Occipital lobe (tissue), 3 donors: ENCODE measurements at places on chromosomes 4 and X.

- no peak for DNase-seq
Measured at GRCh38 chr4:83362492-83363329, 28.1 kb upstream of the HPSE start.

DNA sequence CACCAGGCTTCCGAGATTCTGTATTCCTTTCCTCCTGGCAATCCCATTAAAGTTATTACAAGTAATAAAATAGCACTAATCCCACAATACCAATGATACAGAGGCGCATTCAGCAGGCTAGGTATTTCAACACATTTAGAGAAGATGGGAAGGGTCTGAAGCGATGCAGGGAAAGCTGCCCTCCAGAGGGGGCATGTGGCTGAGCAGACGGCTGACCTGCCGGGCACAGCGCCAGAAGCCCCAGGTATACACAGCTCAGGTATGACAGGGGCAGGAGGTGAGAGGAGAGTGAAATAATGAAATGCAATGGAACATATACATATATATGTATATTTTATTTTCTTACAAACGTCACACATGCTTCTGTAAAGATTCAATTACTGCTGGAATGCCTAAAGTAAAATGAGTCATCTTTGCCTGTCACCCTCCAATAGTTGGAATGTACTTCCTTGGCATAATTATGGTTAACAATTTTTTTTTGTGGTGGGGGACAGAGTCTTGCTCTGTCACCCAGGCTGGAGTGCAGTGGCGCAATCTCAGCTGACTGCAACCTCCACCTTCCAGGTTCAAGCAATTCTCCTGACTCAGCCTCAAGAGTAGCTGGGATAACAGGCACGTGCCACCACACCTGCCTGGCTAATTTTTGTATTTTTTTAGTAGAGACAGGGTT lies 21.3 kb upstream of the CDKN2AIP start:
- no peak for DNase-seq

DNA sequence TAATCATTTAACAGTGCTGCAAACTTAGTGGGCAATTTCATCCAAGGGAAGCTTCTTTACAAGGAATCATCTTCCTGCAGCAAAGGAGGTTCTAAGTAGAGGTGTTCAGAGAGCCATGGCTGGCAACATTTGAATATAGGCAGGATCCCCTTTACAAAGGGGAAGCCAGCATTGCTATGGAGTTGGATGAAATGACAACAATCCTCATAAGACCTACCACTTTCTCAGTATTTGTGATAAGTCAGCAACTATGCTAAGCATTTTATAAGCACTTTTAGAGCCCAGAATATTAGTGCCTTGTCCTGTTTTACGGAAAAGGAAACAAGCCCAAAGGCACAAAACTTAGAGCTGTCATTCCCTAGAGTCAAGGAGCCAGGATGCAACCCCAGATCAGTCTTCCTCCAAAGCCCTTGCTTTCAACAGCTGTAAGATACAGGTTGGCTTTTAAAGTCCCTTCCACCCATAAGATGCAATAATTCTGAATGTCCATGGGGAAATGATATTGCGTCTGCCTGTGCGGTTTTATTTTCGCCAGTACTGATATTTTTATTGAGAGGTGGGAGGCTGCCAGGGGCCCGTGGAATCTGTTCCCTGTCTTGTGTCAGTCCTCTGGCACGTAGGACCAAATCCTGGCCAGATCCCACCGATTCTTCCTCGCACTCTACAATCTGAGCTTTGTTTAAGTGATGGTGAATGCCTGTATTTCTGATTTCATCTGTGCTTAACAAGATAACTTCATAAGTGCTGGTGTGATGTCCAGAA lies 59.1 kb downstream of the SMIM20 start:
- DNase-seq: no peak

DNA sequence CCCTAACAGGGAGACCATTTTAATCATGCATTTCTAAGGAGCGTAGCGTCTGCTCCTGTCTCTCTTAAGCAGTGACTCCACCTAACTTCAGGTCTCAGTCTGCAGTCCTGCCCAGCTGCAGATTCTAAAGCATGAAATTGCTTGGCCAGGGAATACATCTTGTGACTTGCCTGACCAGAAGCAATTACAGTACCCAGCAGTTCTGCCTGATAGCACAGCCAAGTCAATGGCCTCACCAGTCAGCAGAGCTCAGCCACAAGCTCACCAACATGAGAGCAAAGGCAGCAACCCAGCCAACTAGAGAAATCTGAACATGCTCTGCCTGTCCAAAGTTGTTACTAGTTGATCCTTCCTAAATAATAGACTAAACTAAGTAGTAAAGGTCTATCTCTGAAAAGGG lies 2011.9 kb upstream of the PCDH10 start:
- no peak for DNase-seq

DNA sequence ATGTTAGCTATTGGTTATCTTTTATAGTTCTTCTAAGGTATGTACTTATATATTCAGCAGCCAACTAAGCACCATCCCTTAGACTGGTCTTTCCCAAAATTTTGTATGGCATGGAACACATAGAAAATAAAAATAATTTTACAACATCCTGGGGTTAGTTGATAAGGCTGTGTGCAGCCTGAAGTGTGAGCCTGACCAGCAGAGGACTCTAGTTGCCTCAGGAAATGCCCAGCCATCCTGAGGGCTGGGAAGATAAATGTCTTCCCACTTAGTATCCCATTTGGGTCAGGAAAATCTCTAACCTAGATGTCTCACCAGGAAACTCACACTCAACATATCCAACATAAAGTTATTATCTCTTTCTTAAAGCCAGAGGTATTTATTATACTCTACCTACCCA lies 251.4 kb upstream of the POF1B start:
- DNase-seq: no peak

DNA sequence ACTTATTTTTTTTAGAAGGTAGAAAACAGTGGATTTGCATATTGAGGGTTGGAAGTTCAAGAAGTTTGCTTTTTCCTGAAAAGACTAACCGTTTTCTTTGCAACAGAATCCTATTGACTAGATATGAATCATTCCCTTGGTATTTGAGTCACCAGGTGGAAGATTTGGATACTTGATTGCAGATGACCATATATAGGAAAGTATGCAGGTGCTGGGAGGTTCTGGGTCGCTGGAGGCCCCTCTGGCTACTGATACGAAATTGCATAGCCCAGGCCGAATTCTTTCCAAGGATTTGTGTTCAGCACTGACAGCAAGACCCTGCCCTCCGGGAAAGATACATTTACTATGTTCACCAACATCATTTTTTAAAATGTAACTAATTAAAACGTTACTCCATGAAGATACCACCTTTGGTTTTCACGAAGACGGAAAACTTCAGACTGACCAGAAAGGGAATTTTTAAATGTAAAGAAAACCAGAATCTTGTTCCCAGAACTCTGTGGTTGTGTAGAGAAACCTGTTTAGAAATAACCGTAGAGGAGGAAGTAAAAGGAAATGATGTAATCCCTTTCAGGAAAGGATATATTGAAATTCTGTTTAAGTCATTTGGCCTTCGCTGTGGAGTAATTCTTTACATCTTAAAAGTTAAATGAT lies 946 bp downstream of the ANXA3 start:
- no peak for DNase-seq

DNA sequence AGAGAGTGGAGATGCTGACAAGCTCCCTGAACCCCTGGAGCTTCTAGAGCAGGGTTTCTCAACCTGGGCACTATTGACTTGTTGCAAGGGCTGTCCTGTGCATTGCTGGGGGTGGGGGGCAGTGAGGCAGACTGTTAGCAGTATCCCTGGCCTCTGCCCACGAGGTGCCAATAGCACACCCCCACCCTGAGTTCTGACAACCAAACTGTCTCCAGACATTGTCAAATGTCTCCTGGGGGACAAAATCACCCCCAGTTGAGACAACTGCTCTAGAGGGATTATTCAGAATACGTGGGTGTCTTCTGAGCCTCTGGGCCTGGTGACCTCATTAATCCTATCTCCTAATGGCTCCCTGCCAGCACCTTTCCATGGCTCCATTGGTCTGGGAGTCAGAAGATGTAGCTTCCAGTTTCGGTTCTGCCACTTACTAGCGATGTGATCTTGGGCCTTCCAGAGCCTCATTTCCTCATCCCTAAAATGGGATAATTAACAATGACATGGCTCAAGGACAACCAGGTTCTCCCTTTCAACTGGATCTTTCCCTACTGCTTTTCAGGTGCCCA lies 17.6 kb upstream of the PJA1 start:
- no peak for DNase-seq

- DNase-seq: no peak
Measured at GRCh38 chrX:17878028-17878670, 17.1 kb upstream of the RAI2 start.

DNA sequence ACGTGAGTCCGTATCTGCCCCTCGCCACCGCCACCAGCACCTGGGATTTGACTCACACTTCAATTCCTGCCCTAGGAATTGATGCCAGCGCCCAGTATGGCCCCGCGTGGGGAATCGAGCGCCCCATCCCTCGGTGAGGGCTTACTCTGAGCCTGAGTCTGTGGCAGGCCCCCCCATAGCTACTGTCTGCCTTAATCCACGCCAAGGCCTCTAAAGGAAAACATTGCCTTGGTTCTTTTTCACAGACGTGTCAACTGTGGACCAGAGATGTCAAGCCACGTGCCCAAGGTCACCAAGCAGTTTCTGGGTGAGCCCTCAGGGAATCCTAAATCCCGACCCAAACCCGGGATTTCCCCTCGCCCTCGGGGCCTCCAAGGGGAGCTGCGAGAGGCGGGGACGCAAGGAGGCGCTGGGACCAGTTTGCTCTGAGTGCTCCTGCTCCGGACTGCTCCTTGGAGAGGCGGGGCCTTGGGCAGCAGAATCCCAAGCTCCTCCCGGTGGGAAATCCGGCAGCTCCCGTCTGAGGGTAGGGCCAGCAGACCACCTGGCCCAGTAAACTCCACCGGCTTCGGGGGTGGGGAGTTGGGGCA lies 12.9 kb downstream of the MSX1 start:
- no peak for DNase-seq

GRCh38 chrX:16931371-16931770 lies 15.1 kb upstream of the REPS2 start:
- no peak for DNase-seq

- DNase-seq: no peak
Measured at GRCh38 chr4:25160714-25161592, 704 bp upstream of the SEPSECS start.

DNA sequence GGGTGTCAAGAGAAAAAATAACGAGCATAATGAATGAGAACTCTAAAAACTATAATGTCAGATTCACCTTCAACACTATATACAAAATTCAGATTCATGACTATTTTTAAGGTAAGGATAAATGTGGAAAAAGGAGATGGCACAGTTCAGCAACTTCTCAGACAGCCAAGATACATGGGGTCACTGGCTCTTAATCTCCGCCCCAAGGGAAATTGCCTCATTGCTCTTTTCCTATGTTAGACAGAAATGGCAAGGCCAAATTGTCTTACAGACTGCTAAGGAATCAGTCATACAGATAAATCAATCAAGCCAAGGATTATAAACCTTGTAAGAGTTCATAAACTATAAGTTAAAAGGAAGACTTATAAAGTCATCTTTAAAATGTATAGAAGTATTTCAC lies 183.4 kb downstream of the OPHN1 start:
- no peak for DNase-seq

- DNase-seq: no peak
Measured at GRCh38 chr4:137694138-137694537, 161.8 kb upstream of the PCDH18 start.

DNA sequence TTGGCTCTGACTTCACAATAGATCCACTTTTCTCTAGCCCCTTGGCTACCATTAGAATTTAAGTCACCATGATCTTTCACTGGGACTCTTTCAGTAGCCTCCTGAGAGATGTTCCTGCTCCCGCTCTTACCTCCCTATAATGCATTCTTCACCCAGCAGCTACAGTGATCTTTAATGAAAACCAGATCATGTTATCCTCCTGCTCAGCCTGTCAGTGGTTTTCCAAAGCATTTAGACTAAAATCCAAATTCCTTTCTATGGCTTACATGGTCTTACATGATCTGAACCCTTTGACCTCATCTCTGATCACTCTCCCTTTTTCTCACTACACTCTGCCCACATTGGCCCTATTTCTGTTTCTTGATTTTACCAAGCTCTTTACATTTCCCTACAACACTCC lies 18.3 kb upstream of the RPS6KA3 start:
- no peak for DNase-seq

DNA sequence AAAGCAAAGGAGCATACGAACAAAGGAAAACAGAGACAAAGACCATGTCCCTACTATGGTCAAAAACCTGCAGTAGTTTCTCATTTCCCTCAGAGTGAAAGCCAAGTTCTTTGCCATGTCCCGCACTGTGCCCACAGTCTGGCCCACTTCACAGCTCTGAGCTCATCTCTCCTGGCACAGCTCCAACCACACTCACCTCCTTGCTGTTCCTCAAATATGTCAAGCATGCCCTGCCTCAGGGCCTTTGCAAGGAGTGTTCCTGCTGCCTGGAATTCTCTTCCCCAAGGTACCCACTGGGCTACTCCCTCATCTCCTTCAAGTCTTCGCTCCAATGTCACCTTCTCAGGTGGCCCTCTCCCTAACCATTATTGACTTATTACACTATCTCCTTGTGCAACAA lies 72.1 kb downstream of the COX18 start:
- no peak for DNase-seq

- no peak for DNase-seq
Measured at GRCh38 chr4:149294601-149295000, 521.0 kb downstream of the IQCM start.

- DNase-seq: no peak
Measured at GRCh38 chrX:49845701-49846403, 16.7 kb downstream of the PAGE4 start.

DNA sequence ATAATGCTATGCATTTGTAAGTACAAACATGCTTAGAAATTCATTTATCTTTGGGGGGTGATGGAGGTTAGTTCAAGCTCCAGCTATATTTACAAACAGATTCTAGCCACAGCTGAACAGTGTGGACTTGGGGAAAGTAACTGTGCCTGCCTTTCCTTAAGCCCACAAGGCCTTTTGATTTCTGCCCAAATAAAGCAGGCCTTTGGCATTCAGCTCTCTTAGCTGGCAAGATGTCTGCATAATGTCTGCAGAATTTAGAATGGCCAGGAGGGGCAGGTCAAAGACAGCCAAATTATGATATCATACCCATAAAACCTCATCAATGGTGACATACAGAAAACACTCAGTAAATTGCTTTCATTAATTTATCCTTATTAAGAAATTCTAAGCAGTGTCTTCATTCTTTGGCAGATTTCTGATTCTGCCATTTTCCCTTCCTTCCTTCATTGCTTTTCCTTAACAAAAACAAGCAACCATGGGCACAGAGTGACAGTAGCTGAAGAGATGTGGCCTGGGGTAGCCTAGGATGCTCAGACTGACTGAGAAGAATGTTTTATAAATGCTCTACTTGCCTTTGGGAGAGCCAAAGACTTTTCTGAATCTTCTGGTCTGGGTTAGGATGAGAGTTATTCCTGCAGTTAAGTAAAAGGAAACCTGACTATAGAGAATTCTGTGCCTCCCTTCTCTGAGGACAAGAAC lies 538.7 kb upstream of the NR3C2 start:
- DNase-seq: no peak

GRCh38 chr4:76722838-76723237 lies 175.1 kb downstream of the SOWAHB start:
- no peak for DNase-seq

GRCh38 chr4:98891478-98892337 lies 37.2 kb downstream of the EIF4E start:
- DNase-seq: no peak

- DNase-seq: no peak
Measured at GRCh38 chrX:46184749-46185148, 360.5 kb downstream of the ZNF674 start.

DNA sequence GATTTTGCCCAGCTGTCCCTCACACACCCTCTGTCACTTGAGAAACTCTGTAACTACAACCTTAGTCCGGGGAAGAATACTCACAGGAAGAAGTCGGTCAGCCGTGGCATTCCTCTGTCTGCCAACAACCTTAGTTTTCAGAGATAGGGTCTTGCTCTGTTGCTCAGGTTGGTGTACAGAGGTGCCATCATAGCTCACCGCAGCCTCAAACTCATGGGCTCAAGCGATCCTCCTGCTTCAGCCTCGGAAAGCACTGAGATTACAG lies 12.2 kb upstream of the SPCS3 start:
- no peak for DNase-seq
